ENCODE measurements at places on chromosomes 1 and 21. TPM values are rescaled to one million over a fixed set of nuclear protein-coding genes. Genes with fewer than 3 reads are reported as not detected.

DNA sequence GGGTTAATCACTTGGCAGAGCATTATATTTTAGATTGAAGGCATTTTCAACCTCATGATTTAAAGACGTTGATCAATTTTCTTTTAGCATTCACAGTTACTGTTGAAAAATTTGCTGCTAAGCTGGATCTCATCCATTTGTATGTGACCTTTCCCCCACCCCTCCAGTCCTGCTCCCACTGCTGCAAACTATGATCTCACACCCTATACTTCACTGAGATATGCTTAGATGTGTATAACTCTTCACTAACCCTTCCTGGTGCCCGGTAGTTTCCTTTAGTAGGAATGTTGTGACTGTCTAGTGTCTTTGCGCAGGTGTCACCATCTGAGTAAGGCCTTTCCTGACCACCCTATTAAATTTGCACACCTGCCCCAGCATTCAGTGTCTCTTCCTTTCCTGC lies 67.0 kb upstream of the C1orf21 start:
- no peaks in the 10 kb centered on the region for H3K4me1 ChIP-seq
- H3K4me3 ChIP-seq, result no peak overlapping the region
- no peak overlapping the region for H3K27ac ChIP-seq
- DNase-seq, result no peak
- no peaks in the 10 kb centered on the region for H3K27me3 ChIP-seq
- no peaks in the 10 kb centered on the region for H3K36me3 ChIP-seq

SMIM1 gene
- 3.7 TPM for polyA plus RNA-seq

TMEM240 gene
- 47.7 TPM for polyA plus RNA-seq

GRCh38 chr1:220786337-220787068 lies at the start of gene MTARC1:
TSS of gene MTARC1 (plus strand) at chr1:220786913. CDS start at chr1:220786945, 32 bp downstream.
- H3K4me1 ChIP-seq, result peaks cover 22% of the 10 kb centered on the region
- peak within 1 kb of the TSS; percentile 78 for H3K27ac ChIP-seq
- H3K4me3 ChIP-seq, result peak within 1 kb of the TSS; percentile 57
- peak; percentile 89 for DNase-seq
- H3K36me3 ChIP-seq, result no peaks in the 10 kb centered on the region
- no peaks in the 10 kb centered on the region for H3K27me3 ChIP-seq

GRCh38 chr21:39009587-39010225 lies 173.5 kb downstream of the PSMG1 start:
- DNase-seq, result no peak
- no peaks in the 10 kb centered on the region for H3K36me3 ChIP-seq
- H3K4me3 ChIP-seq, result no peak overlapping the region
- no peak overlapping the region for H3K27ac ChIP-seq
- H3K27me3 ChIP-seq, result no peaks in the 10 kb centered on the region
